ENCODE measurements at places on chromosomes 6 and 20. TPM values are rescaled to one million over a fixed set of nuclear protein-coding genes. Genes with fewer than 3 reads are reported as not detected.

- DNase-seq = peak; percentile 94
- H3K27me3 ChIP-seq = no peaks in the 10 kb centered on the region
- H3K4me1 ChIP-seq = peaks cover 28% of the 10 kb centered on the region
- H3K4me3 ChIP-seq = peak overlapping the region; percentile 93
- H3K36me3 ChIP-seq = peaks cover 22% of the 10 kb centered on the region
Observed at GRCh38 chr6:139375226-139376016, 973 bp upstream of the CITED2 start.

- no peak overlapping the region for H3K27ac ChIP-seq
- no peak overlapping the region for H3K4me3 ChIP-seq
- DNase-seq = no peak
- H3K36me3 ChIP-seq = no peaks in the 10 kb centered on the region
- peaks cover 3% of the 10 kb centered on the region for H3K4me1 ChIP-seq
Observed at GRCh38 chr6:16594849-16595248, 166.4 kb downstream of the ATXN1 start.

DNA sequence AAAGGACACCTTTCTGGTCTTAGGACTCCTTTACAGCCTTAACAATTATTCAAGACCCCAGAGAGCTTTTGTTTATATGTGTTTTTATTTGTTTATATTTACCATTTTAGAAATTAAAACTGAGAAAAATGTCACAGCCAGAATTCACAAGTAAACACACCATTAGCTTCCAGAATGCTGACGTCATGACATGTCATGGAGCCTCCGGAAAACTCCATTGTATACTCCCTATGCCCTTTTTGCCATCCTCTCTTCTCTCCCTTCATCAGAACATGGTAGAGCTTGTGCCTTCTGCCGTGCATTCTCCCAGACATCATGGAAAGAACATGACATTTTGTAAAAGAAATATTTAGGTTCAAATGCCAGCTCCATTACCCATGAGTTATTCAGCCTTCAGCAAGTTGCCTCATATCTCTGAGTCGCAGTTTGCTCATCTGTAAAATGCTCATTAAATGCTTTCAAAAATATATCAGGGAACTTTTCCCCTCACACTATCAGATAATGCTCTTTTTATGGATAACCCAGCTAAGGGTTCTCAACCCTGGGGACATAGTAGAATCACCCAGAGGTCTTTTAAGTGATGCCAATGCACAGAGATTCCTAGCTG lies 27.8 kb downstream of the TNFAIP3 start:
- no peak overlapping the region for H3K27ac ChIP-seq
- no peaks in the 10 kb centered on the region for H3K4me1 ChIP-seq
- DNase-seq = no peak
- no peaks in the 10 kb centered on the region for H3K36me3 ChIP-seq

The TFAP2C gene
- 4.2 TPM for total RNA-seq

The XKR7 gene
- 0.06 TPM for total RNA-seq

DNA sequence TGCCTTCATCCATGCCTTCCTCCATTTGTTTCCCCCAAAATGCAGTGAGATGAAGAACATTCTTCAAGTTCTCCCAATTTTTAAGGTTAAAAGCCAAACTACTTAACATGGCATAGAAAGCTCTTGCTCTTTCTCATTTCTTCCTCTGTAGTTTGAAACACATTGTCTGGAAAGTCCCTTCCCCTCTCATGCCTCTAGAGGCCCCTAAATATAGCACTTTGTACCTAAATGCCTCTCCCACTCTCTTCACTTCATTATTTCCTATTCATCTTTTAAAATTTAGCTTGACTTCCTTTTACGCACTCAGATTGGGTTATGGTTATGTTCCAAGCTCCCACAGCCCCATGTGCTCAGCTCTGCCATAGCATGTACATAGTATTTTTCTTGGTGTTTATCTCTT lies 389.3 kb downstream of the HDGFL1 start:
- H3K4me3 ChIP-seq = no peak overlapping the region
- H3K36me3 ChIP-seq = no peaks in the 10 kb centered on the region
- H3K27ac ChIP-seq = no peak overlapping the region
- H3K4me1 ChIP-seq = no peaks in the 10 kb centered on the region

GRCh38 chr6:12608016-12608860 lies 108.3 kb upstream of the PHACTR1 start:
- no peak overlapping the region for H3K27ac ChIP-seq
- H3K36me3 ChIP-seq = no peaks in the 10 kb centered on the region
- no peaks in the 10 kb centered on the region for H3K27me3 ChIP-seq
- DNase-seq = no peak
- H3K4me3 ChIP-seq = no peak overlapping the region

DNA sequence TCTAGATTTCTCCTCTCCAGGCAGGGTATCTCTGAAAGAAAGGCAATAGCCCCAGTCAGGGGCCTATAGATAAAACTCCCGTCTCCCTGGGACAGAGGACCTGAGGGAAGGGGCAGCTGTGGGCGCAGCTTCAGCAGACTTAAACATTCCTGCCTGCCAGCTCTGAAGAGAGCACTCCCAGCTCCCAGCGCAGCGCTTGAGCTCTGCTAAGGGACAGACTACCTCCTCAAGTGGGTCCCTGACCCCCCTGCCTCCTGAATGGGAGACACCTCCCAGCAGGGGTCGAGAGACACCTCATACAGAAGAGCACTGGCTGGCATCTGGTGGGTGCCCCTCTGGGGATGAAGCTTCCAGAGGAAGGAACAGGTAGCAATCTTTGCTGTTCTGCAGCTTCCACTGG lies 556.9 kb downstream of the EPM2A start:
- DNase-seq = no peak
- no peak overlapping the region for H3K4me3 ChIP-seq
- H3K27me3 ChIP-seq = no peaks in the 10 kb centered on the region
- no peaks in the 10 kb centered on the region for H3K36me3 ChIP-seq

The LY6G6C gene
- not detected for total RNA-seq

GRCh38 chr20:8740265-8740664 lies 328.6 kb upstream of the PLCB4 start:
- H3K4me3 ChIP-seq = no peak overlapping the region
- no peak for DNase-seq
- H3K36me3 ChIP-seq = no peaks in the 10 kb centered on the region
- no peaks in the 10 kb centered on the region for H3K4me1 ChIP-seq
